Stimulated activated CD4-positive, alpha-beta T cell treated with anti-CD3 and anti-CD28 coated beads, Interleukin-1b, Interleukin-23, amount 100 ng/mL, for 1 hour (primary cell): ENCODE measurements at places on chromosomes 6 and 20.

- no peak for DNase-seq
These were observed 648.7 kb upstream of the FLRT3 start for GRCh38 chr20:14986026-14986655.

- DNase-seq, result no peak
These were observed 12.8 kb downstream of the SNX3 start for GRCh38 chr6:108247965-108248536.

DNA sequence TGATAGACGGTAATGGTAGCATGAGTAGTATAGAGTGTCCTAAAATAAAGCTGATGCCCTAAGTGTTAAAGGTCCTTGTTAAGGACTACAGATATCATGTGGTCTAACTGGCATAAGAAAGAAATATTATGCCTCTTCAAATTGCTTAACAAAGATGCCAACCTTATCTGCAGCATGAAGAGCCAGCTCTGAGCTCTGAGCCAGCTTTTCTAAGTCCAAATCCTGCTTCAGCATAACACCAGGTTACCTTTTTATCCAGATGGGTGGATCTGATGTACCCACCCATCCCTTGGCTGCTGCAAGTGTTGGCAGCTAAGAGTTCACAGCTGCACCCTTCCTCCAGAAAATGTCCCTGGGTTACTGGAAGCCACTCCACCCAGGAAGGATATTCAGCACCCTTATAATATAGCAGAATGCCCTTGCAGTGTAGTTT lies 83.8 kb downstream of the TENT5A start:
- DNase-seq, result no peak

- no peak for DNase-seq
These were observed 45.3 kb downstream of the B4GALT5 start for GRCh38 chr20:49668181-49668877.

- no peak for DNase-seq
These were observed 86.9 kb upstream of the VSTM2L start for GRCh38 chr20:37816003-37816402.

- peak; percentile 51 for DNase-seq
These were observed 67.7 kb downstream of the SYCP2L start for GRCh38 chr6:10954590-10955010.

DNA sequence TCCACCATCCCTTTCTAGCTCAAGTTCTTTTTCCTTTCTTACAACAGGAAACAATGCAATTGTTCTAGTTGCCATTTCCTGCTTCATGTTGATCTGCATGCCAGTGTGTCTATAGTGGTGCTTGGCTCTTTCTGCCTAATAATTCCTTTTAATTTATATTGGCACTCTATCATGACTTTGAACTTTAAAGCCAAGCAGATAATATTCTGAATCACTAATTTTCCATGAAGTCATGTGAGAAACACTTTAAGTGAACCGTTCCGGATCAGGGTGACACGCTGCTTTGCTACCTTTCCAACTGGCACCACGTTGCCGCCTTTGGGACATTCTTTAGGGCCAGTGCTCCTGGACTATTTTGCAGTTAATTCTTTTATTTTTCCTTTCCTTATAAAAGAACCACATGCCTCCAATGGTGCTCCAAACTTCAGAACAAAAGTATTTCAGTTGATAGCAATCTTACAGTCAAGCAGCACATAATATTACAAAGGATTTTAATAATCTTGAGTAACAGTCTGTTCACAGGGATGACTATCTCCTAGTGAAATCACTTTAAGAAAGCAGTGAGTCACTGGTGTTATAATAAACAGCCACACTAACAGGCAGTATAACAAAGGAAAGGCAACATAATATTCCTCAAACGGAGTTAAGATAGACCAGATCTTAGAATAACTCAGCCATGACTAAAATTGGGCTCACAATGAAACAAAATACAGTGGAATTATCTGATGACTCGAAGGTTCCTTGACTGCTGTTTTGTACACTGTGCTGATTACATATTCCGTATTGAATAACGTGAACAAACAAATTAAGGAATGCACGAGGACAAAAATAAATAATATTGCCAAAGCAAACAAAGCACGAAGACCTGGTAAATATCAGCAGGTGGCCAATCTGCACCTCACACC lies 19.0 kb upstream of the BLOC1S5 start:
- DNase-seq, result no peak

DNA sequence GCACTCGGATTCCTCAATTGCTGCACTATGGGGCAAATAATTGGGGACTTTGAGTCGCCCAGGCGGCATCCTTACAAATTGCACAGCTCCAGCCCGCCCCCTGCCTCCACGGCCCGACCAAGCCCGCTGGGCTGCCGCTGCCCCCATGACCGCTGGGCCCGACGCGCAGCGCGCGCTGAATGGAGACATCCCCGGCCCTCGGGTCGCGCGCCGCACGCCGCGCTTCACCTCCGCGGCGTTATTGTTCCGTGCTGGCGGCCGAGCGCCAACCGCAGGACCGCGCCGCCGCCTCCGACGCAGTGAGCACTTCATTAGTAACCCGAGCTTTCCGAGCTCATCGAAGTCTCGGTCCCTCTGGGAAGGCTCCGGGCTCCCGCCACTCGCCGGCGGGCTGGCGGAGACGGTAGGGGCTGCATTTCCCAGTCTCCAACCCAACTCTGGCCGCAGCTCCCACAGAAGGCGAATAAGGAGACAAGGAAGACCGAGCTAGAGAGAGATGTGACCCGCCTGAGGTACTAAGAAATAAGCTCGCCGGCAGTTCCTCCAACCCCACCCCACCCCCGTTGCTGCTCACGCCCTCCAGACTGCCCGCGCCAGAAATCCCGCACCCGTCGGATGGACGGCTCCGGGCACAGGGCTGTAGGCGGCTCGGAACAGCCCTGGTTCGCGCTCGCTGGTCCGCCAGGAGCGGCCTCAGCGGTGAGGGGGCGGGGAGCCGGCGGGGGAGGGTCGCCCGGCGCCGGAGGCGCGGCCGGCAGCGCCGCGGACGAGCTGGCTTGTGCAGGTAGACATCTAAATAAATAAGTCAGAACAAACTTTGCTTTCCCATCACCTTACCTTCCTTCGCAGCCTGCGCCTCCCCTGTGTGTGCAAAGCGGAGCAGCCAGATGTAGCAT lies 703 bp downstream of the EPHA7 start:
- no peak for DNase-seq

GRCh38 chr6:129920103-129920798 lies 59.1 kb upstream of the TMEM244 start:
- DNase-seq, result no peak

DNA sequence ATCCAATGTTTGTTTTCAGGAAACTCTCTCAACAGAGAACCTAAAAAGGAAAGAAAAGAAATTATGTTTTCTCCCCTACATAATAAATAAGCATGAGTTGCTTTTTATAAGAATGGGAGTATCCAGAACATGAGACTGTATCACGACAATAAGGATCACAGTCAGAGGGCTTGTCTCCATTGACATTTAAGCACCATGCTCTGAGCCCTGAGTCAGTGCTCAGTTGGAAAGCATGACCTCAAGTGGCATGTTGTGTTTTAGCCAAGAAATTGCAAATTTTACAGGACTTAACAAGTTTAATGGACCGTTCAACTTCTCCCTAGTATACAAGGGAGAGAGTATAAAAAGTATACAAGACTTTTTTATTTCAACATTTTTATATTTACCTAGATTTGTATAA lies 431.6 kb downstream of the GJA1 start:
- no peak for DNase-seq

- DNase-seq, result no peak
These were observed 91.3 kb upstream of the ADGRF1 start for GRCh38 chr6:47133230-47134000.

DNA sequence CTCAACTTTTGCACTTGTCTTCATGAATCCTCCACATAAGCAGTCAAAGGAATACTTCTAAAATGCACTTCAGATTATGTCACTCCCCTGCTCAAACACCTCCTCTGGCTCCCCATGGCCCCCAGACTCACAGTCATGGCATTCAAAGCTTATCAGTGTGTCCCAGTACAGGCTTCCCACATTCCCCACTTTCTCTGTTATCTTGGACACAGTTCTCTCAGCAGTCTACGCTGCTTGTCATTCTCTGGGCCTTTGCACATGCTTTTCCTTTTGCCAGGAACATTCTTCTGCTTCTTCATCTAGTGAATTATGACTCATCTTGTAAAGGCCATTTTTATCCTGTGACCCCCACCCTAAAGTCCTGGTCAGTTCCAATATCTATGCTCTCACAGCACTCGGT lies 31.8 kb downstream of the SLC13A3 start:
- no peak for DNase-seq

- no peak for DNase-seq
These were observed 89.8 kb upstream of the ATXN1 start for GRCh38 chr6:16851044-16851540.

- no peak for DNase-seq
These were observed 42.8 kb upstream of the PLCG1 start for GRCh38 chr20:41094353-41095055.

GRCh38 chr6:11702500-11703130 lies 76.0 kb downstream of the ADTRP start:
- DNase-seq, result no peak

DNA sequence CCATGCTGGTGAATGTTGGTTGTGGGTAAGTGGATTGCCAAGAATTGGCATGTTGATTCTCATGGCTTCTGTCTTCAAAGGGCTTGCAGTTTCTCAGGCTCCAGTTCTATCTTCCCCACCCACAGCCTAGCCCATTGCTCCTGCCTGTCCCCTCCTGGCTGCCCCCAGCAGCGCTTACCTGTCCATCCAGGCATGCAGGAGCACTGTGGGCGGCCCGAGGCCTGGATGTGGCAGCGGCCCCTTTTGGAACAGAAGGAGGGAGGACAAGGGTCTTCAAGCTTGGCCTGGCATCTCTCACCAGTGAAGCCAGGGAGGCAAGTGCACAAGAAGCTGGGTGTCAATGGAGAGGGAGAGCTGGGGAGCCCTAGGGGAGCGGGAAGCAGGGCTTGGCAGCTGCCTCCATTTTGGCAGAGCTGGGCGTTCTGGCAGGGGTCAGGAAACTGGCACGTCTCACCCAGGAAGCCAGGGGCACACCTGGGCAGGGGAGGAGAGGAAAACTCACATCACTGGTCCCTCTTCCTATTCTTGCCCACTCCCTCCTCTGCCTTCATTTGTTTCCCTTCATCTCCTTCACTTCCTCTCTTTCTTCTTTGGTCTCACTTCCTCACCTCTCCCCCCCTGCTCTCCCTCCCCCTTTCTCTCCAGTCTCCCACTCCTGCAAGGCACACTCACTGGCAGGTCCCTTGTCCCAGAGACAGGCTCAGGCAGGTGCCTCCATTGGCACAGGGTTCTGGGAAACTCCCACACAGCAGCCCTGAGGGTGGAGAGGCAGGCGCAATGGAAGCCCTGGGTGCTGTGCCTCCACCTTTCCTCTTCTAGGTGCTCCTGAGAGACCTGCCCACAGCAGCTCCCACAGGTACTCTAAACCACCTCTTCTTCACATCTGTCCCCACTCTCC lies 1.3 kb downstream of the NOTCH4 start:
- no peak for DNase-seq

- no peak for DNase-seq
These were observed 107.4 kb downstream of the SAMD5 start for GRCh38 chr6:147615659-147616456.

DNA sequence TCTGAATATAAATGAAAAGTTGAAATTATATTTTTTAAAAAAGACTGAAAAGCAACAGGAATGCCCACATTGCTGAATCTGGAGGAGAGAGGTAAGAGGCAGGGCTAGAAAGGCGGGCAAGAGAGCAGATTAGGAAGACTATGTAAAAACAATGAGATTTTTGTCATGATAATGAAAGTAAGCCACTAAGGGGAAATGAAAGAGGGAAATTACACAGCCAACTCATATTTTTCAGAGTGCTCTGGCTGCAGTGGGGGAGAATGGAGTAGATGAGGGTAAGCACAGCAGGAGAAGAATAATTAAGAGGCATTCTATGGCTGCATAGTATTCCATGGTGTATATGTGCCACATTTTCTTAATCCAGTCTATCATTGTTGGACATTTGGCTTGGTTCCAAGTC lies 281.9 kb downstream of the PKHD1 start:
- no peak for DNase-seq

DNA sequence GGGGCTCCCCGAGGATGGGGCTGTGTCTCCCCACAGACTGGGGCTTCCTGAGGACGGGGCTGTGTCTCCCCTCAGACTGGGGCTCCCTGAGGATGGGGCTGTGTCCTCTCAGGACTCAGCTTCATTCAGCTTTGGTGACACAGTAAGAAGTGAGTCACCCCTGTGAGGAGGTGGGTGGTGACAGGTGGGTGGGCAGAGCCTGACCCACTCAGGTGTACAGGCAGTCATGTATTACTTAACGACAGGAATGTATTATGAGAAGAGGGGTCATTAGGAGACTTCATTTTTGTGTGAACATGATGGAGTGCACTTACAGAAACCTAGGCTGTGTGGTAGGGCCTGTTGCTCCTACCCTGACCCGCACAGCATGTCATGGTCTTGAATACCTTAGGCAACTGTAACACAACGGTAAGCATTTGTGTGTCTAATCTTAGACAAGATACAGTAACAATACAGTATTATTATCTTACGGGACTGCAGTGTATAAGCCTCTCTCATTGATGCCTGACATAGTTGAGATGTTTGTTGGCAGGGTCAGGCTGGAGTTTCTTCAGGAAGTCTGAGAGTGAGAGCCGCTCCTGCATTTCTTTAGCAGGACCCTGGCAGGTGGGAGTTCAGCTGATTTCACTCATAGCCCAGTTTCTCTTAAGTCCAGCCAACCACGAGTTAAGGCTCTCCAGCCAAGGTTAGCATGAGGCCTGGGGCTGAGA lies 10.9 kb upstream of the PGC start:
- no peak for DNase-seq

DNA sequence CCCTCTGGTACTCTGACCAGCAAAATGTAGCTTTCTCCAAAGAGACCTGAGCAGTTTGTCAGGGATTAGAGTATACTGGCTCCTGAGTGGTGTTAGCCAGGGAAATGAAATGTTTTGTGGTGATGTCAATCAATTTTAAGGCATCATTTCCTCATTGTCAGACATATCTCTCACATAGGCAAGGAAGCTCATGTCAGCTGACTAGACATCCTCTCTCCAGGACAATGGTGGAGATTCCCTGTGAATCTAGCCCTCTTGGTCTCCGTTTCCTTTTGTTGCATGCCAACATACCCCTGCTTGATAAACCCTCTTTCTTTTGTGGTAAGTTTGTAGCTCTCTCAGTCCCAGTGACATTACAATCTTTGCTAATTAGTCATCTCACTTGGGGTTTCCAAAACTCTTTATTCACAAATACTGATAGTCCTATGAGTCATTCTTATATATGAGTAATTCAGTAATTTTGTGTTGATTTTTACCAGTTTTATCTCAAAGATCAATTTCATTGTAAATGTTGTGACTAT lies 135.6 kb upstream of the PTPRK start:
- DNase-seq, result no peak

GRCh38 chr6:33882154-33882553 lies 78.4 kb upstream of the MLN start:
- no peak for DNase-seq
